ENCODE measurements at places on chromosomes 2 and 18.
A peak's percentile ranks its signal among the peaks of the same experiment; 100 is the strongest.

DNA sequence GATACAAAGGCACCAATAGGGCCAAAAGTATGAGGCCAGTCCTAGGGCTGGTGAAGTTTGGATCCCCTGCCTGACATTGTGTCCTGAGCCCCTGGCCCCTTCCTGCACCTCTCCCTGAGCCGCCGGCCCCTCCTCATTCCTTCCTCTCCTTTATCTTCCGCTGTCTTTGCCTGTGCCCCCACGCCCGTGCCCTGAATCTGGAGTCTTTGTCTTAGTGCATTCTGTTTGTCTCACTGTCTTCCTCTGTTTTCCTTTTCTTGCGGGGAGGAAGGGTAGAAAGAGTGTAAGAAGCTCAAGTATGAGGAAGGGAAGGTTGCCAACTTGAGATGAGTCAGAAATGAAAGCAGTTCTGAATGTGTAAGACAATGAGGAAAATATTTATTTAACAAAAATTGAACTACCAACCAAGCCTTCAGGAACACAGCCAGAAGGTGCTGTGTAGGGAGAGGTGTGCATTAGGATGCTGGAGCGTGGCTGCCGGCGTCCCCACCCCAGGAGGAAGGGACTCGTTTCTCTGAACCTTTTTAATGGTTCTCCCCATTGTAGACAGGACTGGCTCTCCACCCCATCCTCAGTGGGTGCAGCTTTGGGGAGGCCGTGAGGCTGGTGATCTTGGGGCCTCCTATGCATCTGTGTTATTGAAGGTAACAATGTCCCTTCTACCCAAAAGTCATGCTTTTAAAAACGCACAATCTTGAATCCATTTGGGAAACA lies 133.1 kb downstream of the NEDD4L start:
- DNase-seq: peak; percentile 96

GRCh38 chr18:79203017-79203605 lies 133.9 kb downstream of the ATP9B start:
- peak; percentile 11 for DNase-seq

DNA sequence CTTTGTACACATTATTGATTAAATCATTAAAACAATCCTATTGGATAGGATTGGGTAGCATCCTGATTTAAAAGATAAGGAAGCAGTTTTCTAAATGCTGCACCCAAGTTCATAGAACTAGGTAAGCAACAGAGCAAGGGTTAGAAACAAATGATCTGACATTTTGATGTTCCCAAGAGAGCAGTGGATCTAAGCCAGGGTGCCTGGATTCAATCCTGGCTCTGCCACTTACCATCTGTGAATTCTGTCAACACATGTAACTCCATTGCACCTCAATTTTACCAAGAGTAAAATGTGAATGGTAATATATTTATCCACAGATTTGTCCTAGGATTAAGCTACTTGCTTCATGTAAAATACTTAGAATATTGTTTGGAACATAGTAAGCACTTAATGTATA lies 982.6 kb upstream of the FANCL start:
- DNase-seq: no peak

- DNase-seq: peak; percentile 64
Observed at GRCh38 chr2:173146590-173146989, 70.9 kb downstream of the MAP3K20 start.

DNA sequence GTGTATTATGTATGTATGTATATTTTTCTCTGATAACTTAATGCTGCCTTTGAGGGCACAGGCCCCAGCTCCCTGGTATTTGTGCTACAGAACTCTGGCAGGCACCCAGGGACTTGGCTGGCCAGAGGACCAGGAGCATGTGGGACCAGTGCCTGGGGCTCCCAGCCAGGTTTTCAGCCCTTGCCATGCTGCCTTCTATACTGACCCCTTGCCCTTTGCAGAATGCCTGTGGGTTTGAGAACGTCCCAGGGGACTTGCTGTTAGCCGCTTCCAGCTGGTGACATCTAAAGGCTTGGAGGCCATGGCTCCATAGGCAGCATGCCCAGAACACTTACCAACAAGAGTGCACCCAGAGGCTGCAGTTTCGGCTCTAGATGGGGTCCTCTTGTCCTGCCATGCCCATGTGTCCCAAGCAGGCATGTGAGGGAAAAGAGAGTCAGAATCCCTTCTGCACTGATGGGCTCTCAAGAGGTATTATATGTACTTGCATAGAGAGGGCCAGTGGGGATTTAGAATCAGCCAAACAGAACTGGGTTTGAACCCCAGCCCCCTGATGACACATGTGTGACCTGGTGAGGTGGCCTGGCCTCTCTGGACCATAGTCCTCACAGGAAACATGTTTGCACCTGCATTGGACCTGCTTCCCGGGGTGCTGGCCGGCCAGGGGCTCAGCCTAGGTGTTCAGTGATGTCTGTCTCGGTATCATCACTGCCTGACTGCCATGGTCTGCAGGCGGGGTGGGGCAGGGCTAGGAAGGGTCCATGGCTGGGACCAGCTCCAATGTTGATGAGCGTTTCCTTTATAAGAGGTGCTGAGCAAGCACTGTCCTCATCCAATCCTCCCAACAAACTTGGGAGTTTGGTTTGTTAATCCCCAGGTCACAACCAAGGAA lies 119.2 kb upstream of the FHL2 start:
- no peak for DNase-seq

GRCh38 chr2:3025261-3025660 lies 352.4 kb downstream of the EIPR1 start:
- DNase-seq: no peak

DNA sequence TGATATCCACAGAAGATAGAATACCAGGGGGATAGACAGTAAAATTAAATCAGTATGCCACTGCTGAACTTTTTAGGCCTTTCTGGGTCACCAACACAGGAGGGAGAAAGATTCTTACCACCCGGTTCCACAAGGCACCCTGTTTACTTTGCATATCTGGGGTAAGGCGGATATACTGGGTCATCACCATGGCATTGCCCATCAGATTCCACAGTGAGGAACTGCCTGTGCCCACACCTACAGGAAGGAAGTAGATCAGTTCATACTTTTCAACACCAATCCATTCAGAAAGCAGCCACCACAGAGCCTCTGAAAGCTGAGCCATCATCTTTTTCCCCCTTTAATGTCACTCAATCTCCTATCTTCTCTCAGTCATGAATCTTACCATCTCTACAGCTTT lies 2.0 kb downstream of the LMAN2L start:
- no peak for DNase-seq

- no peak for DNase-seq
Observed at GRCh38 chr2:217247476-217247875, 387.6 kb upstream of the TNP1 start.

DNA sequence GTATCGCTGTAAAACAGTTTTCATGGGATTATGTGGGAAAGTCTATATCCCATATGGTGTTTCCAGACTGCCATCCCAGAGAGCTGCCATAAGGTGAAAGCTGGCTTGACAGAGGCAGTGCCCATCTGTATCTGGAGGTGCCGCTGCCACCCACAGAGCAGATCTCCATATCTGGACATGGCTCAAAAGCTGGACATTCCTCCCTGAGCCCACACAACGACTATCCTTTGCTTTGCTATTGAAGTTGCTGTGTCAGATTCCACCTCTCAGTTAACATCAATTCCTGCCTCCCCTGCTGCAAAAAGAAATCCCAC lies 55.2 kb downstream of the RND3 start:
- DNase-seq: no peak

DNA sequence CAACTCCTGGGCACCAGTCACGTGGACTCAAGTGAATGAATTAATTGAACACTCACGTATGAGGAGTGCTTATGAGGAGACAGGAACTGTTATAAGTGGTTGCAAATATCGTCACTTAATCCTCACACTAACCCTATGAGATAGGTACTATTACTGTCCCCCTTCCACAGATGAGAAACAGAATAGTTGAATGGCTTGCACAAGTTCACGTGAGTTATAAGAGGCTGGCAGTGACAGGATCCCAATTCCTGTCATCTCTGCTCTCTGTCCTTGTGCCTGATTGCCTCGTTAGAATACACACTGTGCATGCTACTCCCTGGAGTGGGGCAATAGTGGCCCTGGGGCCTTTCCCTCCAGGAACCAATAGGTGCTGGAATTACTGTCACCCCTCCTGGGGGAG lies 253.5 kb downstream of the DYSF start:
- no peak for DNase-seq

- no peak for DNase-seq
Observed at GRCh38 chr2:48417856-48418838, 111.8 kb upstream of the STON1 start.

- no peak for DNase-seq
Observed at GRCh38 chr2:57597940-57598339, 448.7 kb upstream of the VRK2 start.

GRCh38 chr2:144083211-144083610 lies 436.7 kb downstream of the ZEB2 start:
- peak; percentile 92 for DNase-seq

DNA sequence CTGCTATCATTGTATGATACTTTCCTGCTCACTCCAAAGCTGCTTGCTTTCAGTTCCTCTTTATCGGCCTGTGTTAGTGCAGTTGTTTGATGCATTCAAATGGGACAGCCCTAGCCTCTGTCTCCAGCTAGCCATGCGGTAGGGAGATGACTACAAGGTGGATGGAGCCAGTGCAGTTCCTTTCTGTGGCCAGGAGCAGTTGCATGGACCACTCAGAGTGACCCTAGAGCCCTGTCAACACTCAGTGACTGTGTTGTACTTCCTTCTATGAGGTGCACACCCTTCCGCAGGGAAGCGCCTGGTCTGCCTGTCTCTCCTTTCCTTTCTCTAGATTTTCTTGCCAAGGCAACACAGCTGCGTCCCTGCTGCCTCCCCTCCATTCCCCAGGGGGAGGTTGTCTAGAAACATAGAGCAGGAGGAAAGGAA lies 33.8 kb downstream of the KCNS3 start:
- no peak for DNase-seq

- no peak for DNase-seq
Observed at GRCh38 chr18:78813936-78814710, 165.5 kb upstream of the SALL3 start.

DNA sequence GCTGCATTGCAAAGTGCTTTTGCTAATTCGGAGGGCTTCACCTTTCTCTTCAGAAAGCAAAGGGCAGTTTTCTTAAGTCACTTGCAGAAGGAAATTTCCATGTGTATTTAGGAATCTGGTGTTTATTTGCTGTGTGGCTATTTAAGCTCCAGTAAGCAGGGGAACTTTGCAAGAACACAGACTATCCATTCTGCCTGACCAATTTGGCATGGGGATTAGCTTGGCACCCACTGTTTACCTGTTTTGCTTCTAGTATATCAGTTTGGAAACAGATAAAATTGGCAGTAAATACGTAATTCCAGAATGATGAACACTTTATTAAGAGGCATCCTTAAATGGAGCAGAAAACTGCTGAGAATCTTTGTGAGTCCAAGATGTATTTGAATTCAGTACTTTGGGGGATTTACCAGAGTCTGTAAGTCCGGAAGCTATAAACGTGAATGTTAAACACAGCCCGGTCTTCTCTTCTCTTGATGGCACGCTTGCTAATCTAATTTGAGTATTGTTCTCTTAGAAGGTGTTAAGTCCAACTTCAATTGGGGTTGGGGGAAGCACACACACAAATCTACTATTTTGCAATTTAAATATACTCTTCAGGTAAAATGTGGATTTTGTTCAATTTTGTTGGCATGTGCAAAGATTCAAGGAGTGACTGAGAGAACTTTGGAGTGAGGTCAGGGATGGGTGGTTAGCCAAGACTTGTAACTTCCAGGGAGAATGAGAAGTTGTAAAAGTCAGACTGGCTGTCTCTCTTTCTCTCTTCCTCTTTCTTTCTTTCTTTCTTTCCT lies 650 bp downstream of the ACKR3 start:
- no peak for DNase-seq

- no peak for DNase-seq
Observed at GRCh38 chr2:174957050-174957449, 48.1 kb downstream of the CHN1 start.

GRCh38 chr2:133844214-133844892 lies 276.1 kb upstream of the NCKAP5 start:
- peak; percentile 85 for DNase-seq

DNA sequence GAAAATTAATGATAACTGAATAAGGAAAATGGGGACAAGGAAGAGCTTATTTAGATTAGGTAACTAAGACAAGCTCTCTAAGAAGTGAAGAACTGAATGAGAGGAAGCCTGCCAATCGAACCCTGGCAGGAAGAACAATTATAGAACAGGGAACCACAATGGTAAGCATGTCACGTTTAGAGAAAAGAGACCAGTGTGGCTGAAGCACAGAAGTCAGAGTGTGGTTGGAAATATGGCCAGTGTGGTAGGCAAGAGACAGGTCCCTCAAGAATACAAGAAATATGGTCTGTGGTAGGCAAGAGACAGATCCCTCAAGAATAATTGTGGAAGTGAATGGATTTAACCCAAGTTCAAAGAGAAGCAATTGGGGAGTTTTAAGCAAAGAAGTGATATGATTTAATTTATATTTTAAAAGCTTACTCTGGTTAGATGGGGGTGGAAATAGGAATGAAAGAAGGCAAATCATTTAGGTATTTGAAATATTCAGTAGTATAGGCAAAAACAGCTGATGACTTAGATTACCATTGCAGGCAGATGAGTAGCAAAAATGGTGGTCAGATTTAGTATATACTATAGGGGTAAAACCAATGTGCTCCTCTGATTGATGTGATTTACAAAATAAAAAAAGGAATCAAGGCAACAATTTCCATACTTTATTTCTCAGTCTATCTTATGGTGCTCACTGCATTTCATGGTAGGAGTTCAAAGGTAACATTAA lies 38.8 kb upstream of the ERMN start:
- DNase-seq: peak; percentile 33

GRCh38 chr18:49161627-49162026 lies 210.9 kb upstream of the SMAD7 start:
- peak; percentile 53 for DNase-seq

DNA sequence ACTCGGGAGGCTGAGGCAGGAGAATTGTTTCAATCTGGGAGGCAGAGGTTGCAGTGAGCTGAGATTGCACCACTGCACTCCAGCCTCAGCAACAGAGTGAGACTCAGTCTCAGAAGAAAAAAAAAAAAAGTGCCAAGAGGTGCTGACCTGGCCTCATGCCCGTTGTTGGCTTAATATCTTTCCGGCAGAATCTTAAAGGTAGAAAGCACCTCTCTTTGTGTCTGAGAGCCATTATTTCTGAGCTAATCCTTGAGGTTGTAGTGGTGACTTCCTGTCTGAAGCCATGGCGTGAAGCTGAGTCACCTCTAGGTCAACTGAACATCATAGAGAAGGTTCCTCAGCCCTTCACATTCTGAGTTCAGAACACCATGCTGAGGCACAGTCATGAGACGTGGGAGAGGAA lies 60.4 kb downstream of the WDSUB1 start:
- peak; percentile 40 for DNase-seq

GRCh38 chr2:44547718-44548117 lies 186.0 kb downstream of the CAMKMT start:
- no peak for DNase-seq

Measured in fibroblast of skin of right biceps (primary cell).